ENCODE measurements at places on chromosomes 13 and 19.

GRCh38 chr13:99346335-99347042 is 39.3 kb upstream of the GPR183 start:
- no peak for DNase-seq

GRCh38 chr13:108376308-108376707 is 106.8 kb downstream of the TNFSF13B start:
- DNase-seq: no peak

- no peak for DNase-seq
Measured at GRCh38 chr13:99729745-99730144, 228.5 kb downstream of the TM9SF2 start.

DNA sequence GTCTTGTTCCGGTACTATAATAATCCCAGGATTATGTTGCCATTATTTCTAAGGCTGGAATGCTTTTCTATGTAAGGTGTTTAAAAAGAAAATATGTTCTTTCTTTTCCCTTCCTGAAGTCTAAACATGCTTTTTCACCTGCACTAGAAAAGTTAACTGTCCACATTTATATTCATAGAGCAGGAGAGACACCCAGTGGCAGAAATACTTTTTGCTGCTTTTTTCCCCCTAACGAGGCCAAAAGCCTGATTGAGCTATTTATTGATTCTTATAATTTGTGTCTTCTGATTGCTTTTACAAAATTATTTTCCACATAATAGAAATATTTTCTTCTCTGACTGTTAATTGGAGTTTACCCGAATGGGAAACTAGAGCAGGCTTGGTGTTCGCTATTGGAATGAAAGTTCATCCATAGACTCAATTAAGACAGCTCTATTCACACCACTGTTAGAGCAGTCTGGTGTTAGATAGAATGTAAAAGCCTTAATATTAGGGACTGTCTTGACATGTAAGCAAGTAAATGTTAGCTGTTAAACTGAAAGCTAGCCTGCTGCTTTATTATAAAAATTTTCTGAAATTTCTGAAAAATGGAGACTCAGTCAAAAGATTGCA is 15.8 kb downstream of the GPR180 start:
- DNase-seq: no peak

DNA sequence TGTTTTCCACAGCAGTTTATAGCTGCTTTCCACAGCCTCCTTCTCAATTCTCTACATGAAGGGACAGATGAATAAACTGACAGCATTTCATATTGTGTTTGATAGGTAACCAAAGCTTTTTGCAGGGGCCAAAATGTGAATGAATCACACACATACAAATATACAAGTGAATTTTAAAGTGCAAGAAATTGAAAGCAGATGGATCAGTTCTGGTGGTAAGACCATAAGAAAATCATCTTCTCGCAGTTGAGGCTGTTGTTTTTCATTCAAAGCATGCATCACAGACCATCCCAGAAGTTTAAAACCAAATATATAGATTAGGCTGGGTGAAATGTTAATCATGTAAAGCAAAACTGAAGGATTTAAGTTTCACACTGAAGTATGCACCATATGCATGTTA is 1569.4 kb downstream of the PCDH9 start:
- no peak for DNase-seq

GRCh38 chr13:44298314-44298713 is 75.3 kb upstream of the SERP2 start:
- DNase-seq: no peak

DNA sequence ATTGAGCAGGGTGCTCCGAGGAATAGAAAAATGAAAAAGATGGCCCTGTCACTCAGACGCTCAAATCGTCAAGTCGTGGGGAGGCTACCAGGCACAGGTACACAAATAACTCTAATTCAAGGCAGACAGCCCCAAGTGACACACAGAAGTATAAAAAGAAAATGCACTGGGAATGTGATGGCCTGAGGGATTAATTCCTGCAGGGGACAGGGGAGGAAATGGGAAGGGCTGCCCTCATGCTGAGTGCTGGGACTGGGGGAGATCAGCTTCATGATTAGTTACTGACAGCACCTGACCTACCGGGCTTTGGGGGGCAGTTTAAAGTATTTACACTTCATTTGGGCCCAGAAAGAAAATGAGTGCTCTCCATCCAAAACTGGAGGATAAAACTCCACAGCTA is 20.9 kb upstream of the UBE2L5 start:
- no peak for DNase-seq

GRCh38 chr13:102021777-102022176 is 380.1 kb downstream of the FGF14 start:
- no peak for DNase-seq

GRCh38 chr13:48403913-48404312 is 9.0 kb downstream of the LPAR6 start:
- no peak for DNase-seq

- no peak for DNase-seq
Measured at GRCh38 chr19:47309608-47310007, at the start of gene C5AR1. Gene C5AR1 (plus strand): TSS chr19:47309861. CDS start chr19:47309896, 35 bp downstream.

DNA sequence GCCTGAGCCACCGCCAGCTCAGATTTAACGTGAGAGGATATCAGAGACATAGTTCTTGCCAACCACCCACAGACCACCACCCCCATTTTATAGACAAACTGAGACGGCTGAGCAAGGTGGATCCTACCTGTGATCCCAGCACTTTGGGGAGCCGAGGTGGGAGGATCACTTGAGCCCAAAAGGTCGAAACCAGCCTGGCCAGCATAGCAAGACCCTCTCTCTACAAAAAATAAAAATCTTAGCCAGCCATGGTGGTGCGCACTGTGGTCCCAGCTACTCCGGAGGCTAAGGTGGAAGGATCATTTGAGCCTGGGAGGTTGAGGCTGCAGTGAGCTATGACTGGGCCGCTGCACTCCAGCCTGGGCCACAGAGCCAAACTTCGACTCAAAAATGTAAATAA is 30.6 kb upstream of the NDUFS7 start:
- no peak for DNase-seq
